Kidney (tissue), 22 donors: ENCODE measurements at places on chromosomes 5 and 9.

DNA sequence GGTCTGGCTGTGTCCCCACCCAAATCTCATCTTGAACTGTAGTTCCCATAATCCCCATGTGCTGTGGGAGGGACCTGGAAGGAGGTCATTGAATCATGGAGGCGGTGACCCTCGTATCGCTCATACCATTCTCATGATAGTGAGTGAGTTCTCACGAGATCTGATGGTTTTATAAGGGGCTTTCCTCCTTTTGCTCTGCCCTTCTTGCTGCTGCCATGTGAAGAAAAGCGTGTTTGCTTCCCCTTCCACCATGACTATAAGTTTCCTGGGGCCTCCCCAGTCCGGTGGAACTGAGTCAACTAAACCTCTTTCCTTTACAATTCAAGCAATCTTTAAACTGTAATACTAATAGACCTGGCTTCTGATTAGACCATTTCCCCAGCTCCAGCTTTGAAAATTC, 92.2 kb upstream of the SARDH start:
- DNase-seq, result no peak

DNA sequence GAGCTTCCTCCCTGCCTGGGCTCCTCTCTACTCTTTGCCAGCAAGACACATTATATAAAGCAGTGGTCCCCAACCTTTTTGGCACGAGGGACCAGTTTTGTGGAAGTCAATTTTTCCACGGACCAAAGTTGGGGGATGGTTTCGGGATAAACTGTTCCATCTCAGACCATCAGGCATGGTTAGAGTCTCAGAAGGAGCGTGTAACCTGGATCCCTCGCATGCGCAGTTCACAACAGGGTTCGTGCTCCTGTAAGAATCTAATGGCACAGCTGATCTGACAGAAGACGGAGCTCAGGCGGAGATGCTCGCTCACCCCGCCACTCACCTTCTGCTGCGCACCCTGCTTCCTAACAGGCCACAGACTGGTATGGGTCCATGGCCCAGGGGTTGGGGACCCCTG, 142.8 kb downstream of the LIFR start:
- no peak for DNase-seq

- DNase-seq, result peak; percentile 46
These were observed 14.0 kb upstream of the TCF7 start for GRCh38 chr5:134100283-134101091.

DNA sequence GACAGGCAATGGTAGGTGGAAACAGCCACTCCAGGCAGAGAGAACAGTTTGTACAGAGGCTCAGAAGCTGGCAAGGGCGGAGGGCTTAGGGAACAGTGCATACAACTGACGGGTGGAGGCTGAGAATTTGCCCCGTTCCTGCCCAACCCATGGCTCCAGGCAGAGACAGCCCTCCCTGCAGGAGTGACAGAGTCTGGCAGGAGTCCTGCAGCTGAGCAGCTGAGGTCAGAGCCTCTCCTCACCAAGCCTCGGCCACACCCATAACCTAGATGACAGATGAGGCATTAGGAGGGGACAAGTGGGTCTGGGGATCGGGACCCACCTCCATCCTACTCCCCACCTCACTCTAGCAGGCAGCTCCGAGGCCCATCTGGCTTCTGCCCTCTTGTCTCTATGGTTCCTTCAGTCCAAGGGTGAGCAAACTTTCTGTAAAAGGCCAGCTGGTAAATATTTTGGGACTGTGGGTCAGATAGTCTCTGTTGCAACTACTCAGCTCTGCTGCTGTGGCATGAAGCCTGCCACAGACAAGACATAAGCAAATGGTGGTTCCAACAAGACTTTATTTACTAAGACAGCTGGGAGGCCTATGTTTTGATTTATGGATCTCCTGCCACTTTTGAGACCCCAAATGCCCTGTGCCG, 83.7 kb downstream of the SH3TC2 start:
- DNase-seq, result no peak

GRCh38 chr5:68463606-68464005, 248.1 kb downstream of the PIK3R1 start:
- no peak for DNase-seq

DNA sequence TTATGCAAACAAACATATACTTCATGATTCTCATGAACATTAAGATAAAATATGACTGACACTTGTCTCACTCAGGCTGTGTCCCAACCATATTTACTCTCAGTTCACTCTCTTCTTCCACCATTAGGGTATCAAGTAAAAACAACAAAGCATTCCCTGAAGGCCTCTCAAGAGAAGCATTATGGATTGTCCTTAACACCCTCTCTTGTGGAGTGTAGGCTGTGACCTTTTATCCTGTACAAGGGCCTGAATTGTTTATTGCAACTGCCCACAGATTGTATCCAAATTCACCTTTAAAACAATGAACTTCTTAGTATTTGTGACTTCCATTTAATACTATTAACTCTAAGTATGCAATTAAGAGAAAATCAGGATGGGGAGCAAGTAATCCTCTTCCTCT, 78.1 kb downstream of the RICTOR start:
- no peak for DNase-seq

GRCh38 chr5:67366691-67367395, 170.2 kb upstream of the CD180 start:
- no peak for DNase-seq

- DNase-seq, result peak; percentile 62
These were observed at the start of gene ERAP2 for GRCh38 chr5:96876292-96876850. ERAP2 (plus strand) TSS chr5:96876500; CDS start chr5:96879686, 3,186 bp downstream.

DNA sequence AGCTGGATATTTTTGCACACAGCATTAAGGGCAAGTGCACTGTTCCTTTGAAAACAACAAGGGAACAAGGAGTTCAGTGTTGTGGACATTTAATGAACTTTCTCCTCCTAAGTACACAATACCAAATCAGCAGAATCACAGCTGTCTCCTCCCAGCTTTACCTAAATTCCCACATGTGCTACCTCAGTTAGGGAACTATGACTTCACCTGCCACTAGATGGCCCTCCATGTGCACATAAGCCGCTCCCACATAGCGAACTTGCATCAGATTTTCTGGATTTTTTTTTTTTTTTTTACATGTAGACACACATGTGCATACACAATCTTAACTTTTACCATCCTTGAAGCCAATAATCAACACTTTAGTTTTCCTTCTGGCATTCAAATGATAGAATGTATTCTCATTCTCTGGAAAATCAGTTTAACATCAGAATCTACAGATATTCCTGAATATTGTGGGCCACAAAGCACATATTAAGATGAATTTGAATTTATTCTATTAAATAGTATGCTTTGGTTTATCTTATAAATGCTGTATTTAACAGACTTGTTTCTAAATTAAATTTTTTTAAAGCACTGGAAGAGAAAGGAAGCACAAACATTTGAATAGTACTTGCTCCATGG, 123.6 kb downstream of the PALM2AKAP2 start:
- DNase-seq, result peak; percentile 85

DNA sequence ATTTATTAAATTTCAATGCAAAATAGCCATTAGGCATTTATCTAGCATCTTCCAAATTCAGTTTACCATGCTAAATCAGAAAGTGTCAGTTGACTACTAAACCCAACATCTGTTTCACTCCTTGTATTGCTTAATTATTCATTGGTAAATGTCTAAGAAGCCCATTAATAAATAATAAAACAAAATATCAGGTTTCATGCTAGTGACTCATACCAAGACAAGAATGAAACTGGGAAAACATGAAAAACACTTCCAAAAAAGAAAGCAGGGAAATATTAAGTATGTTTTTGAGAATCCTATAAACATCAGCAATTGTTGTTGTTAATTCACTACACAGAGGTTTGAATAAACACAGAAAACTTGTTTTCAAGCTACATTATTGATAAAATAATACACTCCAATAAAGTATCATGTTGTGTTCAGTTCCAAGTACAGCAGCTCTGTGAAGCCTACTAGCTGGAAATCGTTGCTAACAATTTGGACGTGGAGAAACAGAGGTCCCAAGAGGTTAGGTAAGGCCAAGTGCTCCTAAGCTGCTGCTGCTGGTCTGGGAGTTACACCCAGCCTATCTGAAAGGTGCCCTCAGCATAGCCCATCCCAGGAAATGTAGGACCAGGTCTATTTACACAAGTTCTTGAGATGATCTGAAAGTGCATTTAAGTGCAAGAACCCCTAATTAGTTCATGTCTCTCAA, 78.8 kb downstream of the GNAQ start:
- no peak for DNase-seq

DNA sequence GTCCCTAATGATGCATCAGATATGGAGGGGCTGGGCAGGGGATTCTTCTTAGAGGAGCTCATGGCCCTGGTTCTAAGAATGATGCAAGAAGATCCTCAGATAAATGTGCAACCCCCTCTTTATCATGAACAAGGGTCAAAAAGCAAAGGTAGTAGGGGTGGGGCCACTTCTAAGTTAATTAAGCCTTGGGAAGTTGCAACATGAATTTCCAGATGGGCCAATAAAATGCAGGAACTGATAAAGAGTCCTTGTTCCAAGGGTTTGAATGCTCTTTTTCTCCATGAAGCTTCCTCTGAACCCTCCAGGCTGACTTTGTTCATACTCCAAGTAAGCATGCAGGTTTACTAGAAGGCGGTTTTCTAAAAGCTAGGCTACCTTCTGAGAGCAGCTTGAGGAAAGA, 25.6 kb downstream of the PCA3 start:
- DNase-seq, result no peak

DNA sequence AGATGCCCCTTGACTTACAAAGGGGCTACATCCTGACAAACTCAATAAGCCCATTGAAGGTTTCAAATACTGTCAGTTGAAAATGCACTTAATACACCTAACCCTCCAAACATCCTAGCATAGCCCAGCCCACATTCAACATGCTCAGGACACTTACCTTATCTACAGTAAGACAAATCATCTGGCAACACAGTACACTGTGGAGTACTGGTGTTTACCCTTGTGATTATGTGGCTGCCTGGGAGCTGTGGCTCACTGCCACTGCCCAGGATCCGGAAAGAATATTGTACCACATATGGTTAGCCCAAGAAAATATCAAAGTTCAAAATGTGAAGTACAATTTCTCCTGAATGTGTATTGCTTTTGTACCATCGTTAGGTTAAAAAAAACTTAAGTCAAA, 562.2 kb downstream of the HTR1A start:
- DNase-seq, result no peak

DNA sequence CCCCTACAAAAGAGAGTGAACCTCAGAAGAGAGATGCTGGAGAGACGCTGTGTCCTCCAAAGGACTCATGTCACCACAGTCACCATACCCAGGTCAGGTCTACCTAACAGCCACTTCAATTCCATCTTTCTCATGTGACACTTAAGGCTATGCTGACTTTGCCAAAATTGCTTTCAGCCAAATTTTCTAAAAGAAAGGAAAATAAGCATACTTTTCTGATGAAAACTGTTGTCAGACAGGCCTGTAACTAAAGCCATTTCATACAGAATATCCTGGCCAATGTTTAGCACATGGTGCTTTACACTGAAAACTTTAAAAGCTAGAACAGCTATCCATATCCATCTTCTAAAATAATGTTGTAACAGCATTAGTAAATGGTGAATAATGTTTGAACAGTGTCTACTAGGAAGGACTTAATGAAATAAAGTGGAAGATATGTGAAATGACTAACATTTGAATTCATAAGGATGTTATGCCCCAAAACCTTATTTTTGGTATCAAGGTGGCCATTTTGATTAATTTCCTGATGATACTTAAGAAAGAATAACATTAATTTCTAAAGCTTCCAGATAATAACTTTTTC, 97.2 kb downstream of the NFIB start:
- no peak for DNase-seq

GRCh38 chr9:14981291-14981950, 71.2 kb upstream of the FREM1 start:
- DNase-seq, result no peak

DNA sequence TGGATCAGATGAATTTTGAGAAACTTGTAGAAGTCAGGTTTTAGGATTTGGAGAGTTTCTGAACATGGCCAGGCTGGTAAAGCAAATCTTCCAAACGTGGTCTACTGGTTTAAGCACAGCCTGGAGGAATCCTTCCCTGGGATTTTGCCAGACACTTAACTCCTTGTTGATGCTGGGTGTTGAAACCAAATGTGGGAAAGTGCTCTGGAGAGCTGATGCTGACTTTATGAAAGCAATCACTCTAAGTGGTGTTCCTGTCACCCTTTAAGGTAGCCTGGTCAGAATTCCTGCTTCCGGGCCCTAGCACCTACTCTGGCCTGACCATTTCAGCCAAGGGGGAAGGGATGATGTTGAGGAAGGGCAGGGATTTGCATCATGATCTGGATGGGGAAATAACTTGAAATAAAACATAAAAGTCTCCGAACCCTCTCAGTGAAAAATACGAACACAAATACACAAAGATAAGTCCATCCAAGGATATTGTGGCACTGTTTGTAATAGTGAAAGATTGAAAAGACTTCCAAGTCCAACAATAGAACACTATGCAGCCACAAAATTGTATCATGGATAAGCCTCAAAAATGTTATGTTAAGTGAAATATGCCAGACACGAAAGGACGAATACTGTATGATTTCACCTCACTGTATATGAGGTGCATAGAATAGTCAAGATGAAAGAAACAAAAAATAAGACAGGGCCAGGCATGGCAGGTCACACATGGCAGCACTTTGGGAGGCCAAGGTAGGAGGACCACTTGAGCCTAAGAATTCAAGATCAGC, 57.7 kb downstream of the PDE6A start:
- no peak for DNase-seq

DNA sequence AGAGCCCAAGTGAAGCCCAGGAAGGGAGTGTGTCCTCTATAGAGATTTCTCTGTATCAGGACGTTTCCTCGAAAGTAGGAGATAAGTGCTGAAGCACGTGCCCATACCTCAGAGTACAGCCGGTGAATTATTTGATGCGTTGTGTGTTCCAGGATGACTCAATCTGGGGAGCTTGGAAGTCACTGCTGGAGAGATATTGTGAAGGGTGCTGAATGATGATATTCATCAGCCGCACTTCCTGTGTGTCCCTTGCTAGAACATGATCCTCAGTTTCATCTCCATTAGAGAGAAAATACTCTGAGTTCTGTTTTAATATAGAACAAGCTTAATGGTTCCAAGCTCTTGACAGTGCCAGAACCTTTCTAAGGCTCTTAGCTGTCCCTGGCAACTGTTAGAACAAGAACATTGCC, 402.3 kb upstream of the ADAMTSL1 start:
- DNase-seq, result no peak

DNA sequence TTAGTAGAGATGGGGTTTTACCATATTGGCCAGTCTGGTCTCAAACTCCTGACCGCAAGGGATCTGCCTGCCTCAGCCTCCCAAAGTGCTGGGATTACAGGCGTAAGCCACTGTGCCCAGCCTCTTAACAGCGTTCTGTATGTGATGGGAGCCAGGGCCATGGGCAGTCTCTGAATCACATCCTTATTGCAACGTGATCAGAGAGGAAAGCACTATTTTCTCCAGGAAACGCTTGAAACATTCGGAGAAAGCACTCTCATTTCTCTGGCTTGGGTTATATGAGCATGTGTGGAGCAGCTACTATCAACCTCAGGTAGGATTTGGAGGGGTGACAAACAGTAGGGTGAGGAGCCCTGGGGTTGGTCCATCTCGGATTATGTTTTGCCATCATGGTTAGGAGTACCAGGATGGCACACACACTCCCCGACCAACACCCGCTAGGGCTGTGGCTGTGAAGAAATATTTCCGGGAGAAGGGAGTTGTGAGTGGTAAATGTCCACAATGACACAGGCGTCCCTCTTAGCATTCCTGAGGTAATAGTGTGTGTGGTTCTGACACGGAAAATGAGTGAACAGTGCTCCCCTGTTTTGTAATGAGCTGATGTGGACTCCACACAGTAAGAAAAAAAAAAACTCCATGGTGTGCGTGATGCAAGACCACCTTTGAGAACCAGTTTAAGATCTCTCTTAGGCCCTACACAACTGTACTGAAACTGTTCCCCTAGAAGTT, 406.2 kb upstream of the ZNF608 start:
- no peak for DNase-seq
